ENCODE measurements at places on chromosomes 12 and 14.

DNA sequence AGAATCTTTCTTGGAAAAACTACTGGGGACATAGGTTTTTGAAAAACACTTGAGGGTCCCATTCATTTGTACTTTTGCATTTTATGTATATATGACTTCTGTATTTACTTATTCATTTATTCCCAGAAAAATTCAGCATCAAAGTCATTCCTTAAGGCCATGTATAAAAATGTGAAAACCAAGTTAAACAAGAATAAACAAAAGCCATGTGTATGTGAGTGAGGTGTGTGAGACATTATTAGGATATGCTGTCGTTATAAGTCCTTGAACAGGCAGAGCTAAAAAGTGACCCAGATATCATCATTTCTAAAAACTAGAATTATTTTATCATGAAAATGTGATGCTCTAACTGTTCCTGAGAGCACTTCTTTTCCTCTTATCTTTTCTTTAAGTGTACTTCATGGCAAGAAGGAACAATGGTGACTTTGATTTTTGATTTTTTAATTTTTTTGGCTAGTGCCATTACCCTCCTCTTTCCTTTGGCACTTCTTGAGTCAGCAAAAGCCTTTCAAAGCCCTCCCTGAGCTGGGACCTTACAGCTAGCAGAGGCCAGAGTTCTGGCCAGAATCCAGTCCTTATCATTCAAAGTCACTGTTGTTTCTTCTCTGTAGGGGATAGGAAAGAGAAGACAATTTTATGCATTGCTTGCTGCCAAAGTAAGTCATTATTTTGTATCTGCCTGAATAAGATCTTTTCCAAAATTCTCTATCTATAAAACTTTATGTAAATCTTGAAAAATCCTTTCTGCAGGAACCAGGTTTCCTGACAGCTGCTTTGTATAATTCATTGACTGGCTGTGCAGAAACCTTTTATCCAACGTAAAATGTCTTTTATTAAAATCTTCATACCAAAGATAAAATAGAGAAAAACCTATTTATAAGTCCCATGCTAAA lies 419.7 kb upstream of the PRICKLE1 start:
- DNase-seq: no peak

GRCh38 chr14:73717266-73717665 lies 3.1 kb upstream of the PNMA1 start:
- DNase-seq: no peak

DNA sequence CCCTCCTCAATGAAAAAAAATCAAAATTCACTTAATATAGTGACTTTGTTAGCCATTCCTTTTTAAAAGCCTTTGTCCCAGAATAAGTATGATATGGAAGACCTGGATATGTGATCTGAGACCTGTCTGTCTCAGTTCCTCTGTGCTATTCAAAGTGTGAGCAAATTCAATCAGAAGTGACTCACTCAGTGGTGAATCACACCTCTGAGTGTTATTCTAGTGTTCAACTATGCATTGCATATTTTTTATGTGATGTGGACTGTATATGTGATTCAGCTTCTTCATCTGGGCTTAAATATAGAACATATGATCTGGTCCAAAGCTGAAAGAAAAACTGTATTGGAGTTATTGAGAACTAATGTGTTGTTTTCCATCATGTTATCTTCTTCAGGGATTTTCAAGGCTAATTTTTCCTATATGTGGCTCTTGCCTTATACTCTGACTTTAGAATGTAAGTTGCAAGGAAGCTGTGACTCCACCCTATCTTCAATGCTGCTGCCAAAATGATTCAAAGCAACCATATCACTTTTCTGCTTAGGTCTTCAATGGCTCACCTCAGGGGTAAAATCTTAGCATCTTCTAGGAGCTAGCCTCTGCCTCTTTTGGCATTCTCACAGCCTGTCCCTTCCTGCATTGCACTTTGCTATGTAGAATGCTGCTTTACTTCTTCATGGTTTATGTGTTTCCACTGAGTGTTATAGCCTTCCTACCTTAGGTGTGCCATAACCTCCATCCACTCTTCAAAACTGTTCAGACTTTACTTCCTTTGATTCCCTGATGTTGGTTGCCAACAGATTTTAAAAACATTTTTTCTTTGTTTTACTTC lies 169.8 kb downstream of the OTOGL start:
- no peak for DNase-seq

DNA sequence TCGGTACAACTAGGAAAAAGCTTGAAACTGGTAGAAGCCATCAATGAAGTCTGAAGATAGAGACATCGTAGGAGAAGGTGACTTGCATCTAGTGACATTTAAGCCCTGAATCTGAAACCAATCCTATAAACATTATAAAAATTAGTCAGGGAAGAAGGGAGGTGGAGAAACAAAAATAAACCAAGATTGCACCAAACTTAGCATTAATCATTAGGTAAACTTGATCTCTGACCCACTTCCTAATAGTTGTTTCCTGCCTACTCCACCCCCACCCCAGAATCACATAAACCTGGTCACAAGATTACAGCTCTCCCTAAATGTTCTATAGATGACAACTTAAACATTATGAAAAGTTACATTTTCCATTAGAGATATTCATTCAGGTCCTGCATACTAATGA lies 40.4 kb downstream of the TSPAN19 start:
- DNase-seq: no peak

DNA sequence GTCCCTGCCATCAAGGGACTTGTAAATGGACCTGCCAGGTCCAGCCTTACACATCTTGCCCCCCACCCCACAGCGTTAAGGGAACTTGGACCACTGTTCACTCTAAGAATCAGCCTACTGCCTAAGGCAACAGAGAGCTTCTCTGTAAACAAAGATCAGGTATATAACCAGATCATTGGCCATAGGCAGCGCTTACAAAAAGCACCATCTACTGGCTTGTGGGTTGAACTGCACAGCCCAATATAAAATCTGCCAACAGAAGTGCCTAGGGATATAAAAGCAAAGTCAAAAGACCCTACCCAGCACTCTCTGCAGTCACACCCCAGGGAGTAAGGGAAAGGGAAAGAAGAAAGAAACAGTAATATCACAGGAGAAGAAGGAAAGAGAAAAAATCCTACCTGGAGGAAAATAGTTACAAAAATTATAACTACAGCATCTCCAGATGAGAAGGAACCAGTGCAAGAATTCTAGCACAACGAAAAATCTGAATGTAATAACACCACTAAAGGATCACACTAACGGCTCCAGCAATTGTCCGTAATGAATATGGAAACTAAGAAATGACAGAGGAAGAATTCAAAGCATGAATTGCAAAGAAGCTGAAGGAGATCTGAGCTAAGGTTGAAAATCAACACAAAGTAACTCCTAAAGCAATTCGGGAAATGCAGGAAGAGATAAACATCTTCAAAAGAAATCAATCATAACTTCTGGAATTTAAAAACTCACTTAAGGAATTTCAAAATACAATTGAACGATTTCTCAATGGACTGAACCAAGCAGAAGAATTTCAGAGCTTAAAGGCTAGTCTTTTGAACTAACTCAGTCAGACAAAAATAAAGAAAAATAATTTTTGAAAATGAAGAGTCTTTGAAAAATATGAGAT lies 95.2 kb upstream of the PCED1B start:
- peak; percentile 6 for DNase-seq

DNA sequence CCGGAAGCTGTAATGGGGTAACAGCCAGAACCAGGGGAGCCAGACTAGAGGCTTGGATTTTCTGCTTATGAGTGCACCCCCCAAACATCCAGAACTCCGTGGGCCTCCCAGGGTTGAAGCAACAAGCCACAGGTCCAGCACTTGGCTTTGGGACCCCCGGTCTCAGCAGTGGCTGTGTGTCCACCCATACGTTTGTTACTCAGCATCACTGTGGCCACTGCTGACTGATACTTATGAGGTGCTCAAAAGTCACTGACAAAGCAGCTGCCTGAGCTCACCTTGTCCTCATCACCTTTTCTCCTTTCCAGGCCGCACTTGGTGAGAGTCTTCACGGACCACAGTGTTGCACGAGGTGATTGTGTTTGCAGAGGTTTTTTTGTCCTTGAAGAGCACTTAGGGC lies 145.6 kb upstream of the RFLNA start:
- no peak for DNase-seq

All from stimulated activated CD4-positive, alpha-beta T cell treated with anti-CD3 and anti-CD28 coated beads, Interleukin-12 subunit alpha, Interleukin-12 subunit beta, amount 100 ng/mL, for 4 hours (primary cell).